ENCODE measurements at places on chromosomes 13 and 19.

DNA sequence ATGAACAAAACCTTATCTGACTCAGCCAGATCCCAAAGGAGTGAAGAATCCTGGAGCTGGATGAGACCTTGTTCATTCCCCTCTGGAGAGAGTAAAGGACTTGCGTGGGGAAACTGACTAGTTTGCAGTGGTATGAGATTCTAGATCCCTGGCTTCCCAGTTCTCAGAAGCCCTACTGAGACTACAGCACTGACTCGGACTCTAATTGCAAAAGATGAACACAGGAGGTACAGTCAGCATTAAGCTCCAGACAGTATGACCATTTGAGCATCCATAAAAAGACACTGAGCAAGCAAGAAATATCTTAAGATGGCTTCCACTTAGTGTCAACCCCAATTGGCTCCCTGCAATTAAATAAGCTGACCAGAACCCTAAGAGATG lies 6.8 kb downstream of the ZC3H4 start:
- DNase-seq = no peak

DNA sequence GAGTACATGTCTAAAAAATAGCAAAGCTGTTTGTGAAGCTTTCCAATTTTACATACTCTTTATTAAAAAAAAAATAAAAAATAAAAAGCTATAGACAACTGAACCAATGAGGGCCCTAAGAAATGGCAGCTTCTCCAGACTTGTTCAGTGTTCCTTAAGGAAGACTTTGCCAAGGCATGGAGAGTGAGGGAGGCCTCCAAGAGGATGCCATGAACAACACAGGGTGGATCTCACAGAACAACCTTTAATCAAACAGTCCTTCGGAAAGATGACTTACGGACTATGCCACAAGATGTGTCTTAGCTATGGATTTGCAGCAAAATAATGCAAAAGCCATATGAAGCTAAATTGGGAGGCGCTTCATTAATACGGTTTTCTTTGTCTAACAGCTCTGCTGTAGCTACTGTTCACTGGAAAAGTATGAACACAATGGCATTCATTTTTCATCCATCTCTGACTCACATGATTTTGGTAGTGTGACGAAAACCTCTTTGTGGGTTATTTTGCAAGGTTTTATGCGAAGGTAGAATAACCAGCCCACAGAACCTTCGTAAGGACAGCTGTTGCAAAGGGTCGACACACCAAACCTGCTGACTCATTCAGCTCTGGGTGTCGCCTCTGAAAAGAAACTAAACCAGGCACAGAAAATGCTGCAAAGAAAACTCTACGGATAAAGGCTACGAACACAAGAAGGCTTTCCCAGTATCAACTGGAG lies 27.7 kb downstream of the EFNB2 start:
- DNase-seq = no peak

- no peak for DNase-seq
Observed at GRCh38 chr19:1069009-1069779, 2.2 kb downstream of the ARHGAP45 start.

- no peak for DNase-seq
Observed at GRCh38 chr13:23716401-23716800, 146.2 kb downstream of the TNFRSF19 start.

- no peak for DNase-seq
Observed at GRCh38 chr19:32743447-32743846, 23.9 kb downstream of the TDRD12 start.

GRCh38 chr13:40758811-40759210 lies 12.2 kb downstream of the MRPS31 start:
- no peak for DNase-seq

GRCh38 chr13:60175571-60175970 lies 11.8 kb upstream of the DIAPH3 start:
- DNase-seq = no peak

DNA sequence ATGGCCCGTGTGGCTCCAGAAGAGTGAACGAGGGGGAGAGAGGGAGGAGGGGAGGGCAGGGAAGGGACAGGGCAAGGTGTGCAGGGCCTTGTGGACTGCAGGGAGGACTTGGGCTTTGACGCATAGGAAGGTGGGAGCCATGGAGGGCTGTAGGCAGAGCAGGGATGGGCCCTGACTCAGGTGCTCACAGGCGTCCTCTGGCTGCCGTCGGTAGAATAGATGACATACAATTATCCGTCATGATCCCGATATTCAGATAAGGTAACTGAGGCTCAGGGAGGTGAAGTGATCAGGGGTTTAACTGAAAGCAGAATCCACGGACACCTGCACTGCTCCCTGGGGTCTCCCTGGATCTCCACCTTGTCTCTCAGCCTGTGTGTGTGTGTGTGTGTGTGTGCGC lies 3.4 kb downstream of the C3 start:
- DNase-seq = no peak

Measured in lung (tissue), 17 donors.